Stimulated activated CD8-positive, alpha-beta memory T cell treated with anti-CD3 and anti-CD28 coated beads, Interleukin-4, amount 100 ng/mL, for 4 hours (primary cell): ENCODE measurements at places on chromosomes 12 and 14.

DNA sequence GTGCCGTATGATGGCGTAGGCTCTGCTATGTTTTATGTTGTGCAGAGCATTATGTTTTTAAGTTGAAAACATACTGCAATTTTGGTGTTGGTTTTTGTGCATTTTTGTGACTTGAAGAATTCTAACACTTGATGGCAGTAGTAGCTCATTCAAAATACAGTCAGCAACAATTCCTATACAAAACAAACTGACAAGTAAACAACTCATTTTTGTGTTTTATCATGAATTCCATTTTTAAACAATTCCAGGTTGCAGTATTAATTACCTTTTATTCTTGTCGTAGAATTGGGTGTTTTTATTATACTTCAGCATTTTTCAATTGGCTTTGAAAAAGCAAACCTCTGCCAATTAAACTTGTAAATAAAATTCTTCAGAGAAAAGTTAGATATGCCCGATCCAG is 4.1 kb upstream of the CCER1 start:
- no peak for DNase-seq

DNA sequence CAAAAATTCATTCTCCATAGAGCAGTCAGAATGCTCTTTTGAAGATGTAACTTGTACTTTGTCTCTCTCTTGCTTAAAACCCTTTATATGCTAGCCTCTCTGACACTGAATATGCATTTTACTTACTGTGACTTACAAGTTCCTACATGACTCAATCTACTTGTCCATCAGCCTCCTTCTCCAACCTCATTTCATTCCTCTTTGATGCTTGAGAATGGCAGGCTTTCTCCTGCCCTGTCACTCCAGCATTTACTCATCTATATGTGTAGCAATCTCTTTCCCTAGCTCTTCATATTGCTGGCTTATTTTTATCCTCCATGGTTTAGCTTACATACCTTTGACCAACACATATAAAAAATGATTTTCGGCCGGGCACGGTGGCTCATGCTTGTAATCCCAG is 561.9 kb downstream of the CCER1 start:
- no peak for DNase-seq

- no peak for DNase-seq
Observed at GRCh38 chr12:114916541-114916940, 232.6 kb upstream of the TBX3 start.

GRCh38 chr12:129949651-129950050 is 45.8 kb upstream of the TMEM132D start:
- DNase-seq, result no peak

DNA sequence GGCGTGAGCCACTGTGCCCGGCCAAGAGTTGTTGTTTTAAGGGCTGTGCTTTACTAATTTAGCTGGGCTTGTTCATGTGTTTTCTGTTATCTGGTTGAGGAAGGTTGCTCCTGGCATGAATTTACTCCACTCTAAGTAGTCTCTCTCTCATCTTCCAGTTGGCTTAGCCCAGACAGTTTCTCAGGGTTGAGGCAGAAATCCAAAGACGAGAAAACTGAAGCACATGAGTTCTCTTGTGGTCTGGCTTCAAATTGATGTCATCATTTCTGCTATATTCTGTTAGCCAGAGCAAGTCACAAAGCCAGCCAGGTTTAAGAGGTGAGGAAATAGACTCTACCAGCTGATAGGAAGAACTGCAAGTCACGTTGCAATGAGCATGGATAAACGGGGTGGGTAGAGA is 57.9 kb downstream of the E2F7 start:
- DNase-seq, result no peak

DNA sequence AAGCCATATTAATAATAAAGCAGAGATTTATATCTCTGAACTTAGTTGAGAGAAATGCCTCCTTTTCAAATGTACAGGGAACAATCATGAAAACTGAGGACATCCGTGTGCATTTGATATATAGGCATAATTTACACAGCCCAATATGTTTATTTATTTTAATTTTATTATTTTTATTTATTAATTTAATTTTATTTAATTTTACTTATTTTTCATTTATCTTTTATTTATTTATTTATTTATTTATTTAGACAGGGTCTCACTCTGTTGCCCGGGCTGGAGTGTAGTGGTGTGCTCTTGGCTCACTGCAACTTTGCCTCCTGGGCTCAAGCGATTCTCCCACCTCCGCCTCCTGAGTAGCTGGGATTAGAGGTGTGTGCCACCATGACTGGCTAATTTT is 8.4 kb downstream of the TCL1A start:
- DNase-seq, result no peak

DNA sequence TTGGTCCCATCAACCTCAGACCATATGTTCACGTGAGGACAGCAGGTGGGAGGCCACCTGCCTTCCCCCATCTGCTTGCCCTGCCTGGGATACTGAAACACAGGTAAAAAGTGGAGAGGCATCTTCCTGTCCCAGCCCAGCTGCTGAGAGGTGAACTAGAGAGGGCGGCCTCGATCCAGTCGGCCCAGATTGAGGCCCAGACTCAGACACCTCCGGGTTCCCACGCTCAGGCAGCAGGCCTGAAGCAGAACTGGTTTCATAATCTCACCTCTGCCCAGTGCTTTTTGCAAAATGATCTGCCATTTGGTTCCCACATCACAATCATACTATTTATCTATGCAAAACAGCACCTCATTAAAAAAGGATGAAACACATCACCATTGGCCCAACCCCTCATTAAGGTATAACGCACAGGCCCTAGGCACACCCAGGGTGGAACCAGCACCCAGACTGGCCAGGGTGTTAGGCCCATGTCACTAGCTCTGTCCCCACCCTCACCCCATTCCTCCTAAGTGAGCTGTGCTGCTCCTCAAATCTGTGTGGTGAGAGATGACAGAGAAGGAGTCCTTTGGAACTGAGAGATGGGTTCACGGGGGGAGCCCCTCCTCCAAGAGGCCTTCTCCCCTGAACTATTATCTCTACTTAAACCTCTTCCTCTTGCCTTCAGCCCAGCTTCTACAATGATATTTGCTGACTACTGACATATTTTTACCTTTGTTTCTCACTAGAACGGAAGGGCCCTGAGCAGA is 81.1 kb downstream of the ZFP36L1 start:
- DNase-seq, result no peak

- DNase-seq, result no peak
Observed at GRCh38 chr12:46516238-46516932, 143.8 kb upstream of the SLC38A2 start.

DNA sequence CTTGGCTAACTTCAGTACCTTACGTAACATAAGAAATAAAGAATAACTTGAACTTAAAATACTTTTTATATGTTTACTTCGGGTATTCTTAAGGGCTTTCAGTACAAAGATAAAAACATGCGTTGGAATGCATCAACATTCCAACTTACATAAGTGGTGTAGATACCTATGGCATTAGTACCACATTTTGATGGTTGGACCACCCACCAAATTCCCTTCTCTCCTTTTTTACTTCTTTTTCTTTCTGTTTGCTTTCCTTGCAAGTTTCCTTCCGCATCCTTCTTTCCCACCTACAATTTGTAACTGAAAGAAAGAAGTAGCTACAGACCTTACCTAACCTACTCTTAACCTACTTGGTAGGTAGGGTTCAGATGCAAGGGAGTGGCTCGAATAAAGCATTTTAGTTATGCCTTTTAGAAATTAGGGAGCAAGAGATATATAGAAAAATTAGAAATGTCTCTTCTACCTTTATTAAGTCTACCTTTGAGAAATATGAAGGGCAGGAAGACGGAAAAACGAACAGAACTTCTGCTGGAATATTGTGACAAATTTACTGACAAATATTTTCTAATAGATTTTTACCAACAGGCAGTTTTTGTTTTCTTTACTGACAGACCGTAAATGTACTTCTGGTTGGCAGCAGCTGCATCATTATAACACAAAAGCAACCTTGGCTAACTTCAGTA is 2.1 kb upstream of the ARHGAP5 start:
- no peak for DNase-seq

DNA sequence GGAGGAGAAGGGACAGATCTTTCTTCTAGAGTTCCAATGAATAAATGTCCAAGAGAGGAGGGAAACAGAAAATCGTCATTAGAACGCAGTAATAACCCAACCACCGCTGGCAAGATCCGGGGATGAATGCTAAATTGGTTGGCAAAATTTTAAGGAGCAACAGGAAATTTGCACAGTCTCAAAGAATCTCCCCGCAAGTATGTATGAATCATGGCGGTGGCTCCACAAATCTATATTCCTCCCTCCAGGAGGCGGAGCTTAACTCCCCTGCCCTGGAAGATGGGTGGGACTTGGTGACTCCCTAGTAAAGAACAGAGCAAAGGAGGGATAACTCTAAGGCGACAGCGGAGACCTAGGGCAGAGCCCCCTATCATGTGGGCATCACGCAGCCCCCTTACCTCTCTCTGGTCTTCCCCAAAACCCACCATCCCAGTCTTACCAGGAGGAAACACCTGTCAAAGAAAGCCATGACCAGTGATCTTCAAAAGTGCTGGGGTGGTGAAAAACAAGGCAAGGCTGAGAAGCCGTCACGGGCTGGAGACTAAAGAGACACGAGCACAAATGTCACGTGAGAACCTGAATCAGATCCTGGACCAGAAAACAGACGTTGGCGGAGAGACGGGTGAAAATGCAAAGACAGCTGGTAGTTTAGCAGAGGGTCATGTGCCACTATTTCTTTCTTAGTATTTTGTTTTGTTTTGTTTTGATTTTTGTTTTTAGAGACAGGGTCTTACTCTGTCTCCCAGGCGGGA is 125.8 kb downstream of the NCOR2 start:
- no peak for DNase-seq

- no peak for DNase-seq
Observed at GRCh38 chr14:104870368-104871144, 5.5 kb downstream of the CEP170B start.

- no peak for DNase-seq
Observed at GRCh38 chr12:105983622-105984320, 155.0 kb downstream of the NUAK1 start.

GRCh38 chr12:132495629-132496357 is 5.8 kb downstream of the FBRSL1 start:
- no peak for DNase-seq

- no peak for DNase-seq
Observed at GRCh38 chr12:39372929-39373328, 70.0 kb downstream of the KIF21A start.

GRCh38 chr14:90308561-90308960 is 23.2 kb downstream of the NRDE2 start:
- no peak for DNase-seq

DNA sequence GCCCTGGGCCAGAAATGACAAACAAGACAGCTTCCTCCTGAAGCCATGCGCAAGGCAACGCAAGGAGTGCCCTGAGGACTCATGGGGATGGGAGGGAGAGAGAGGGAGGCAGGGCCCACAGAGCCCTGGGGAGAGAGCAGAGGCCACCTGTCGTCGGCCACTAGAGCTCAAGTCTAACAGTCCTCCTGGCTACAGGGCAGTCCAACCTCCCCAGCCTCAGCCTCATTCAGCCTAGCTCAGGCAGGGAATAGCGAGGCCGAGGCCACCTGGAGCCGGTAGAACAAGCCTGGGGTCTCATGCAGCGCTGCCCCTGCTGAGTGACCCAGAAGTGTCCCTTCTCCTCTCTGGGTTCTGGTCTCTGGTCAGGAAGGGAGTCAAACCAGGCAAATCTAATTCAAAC is 69.5 kb downstream of the BCL11B start:
- DNase-seq, result no peak

DNA sequence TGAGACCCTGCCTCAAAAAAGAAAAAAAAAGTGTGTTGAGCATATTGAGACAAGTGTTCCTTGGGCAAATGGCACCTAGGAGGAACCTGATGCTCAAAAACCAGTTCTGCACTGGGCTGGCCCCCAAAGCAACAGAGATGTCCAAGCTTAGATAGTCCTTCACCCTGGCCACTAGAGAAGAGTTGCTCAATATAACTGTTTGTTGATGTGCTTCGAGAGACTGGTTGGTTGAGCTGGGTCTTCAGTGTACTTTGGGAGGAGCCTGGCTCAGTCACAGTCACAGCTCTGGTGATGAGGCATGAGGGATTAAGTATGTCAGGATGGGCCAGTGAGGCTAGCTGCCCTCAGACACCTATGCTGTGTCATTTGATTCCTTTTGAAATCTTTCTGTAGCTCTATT is 38.0 kb downstream of the SLC2A14 start:
- DNase-seq, result no peak

GRCh38 chr12:95836185-95836609 is 22.6 kb upstream of the SNRPF start:
- no peak for DNase-seq

DNA sequence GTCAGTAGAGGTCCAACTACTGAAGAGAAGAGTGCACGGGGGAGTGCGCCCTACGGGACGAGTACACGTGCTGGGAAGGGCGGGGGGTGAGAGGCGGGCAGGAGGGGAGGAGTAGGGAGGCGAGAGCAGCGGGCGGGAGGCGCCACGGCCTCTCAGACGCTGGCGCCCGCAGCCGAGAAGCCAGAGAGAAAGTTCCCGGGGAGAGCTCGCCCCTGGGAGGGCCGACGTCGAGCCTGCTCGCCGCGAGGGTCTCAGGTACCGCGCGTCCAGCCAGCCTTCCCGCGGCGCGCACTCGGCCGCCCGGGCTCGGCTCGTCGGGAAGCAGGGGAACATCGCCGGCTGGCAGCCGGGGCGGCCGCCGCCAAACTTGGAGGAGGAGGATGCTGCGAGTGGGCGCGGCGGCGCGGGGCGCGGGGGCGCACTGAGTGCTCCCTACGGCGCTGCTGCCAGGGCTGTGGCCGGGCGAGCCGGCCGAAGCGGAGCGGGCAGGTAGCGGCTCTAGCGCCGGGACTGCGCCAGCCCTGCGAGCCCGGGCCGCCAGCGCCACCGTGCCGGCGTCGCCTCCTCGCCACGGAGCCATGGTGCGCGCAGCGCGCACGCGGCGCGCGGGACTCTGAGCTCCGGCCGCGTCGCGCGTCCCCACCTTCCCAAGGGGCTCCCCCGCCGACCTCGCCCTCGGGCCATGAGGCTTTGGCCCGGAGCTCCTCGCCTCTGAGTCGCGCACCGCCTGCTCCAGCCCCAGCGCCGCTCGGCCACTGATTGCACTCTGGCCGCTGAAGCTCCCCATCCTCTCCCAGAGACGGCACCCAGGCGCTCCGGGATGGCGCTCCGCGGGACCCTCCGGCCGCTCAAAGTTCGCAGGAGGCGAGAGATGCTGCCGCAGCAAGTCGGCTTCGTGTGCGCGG is at the start of gene SLC24A4:
SLC24A4 (plus strand) TSS at position 155 of the 905 bp plus-strand sequence; CDS start at position 821, 666 bp downstream.
- DNase-seq, result no peak

DNA sequence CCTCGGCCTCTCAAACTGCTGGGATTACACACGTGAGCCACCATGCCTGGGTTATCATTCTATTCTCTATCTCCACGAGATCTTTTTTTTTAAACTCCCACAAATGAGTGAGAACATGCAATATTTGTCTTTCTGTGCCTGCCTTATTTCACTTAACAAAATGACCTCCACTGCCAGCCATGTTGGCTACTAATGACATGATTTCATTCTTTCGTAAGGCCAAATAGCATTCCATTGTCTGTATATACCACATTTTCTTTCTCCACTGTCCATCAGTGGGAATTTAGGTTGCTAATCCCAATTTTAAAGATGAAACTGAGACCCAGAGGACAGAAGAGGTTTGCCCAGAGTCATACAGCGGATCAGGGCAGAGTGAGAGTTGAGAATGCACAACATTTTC is 10.9 kb upstream of the TRPV4 start:
- no peak for DNase-seq

- no peak for DNase-seq
Observed at GRCh38 chr14:103194256-103195045, 71.2 kb downstream of the TNFAIP2 start.

GRCh38 chr14:70571139-70571538 is 29.3 kb downstream of the MED6 start:
- no peak for DNase-seq
